ENCODE measurements at places on chromosomes 3 and 15.

GRCh38 chr3:170910542-170910941, 2.1 kb upstream of the EIF5A2 start:
- no peak for DNase-seq

- no peak for DNase-seq
Observed at GRCh38 chr3:151002003-151002981, 29.8 kb upstream of the CLRN1 start.

GRCh38 chr3:150096700-150097587, 126.2 kb upstream of the PFN2 start:
- DNase-seq, result no peak

DNA sequence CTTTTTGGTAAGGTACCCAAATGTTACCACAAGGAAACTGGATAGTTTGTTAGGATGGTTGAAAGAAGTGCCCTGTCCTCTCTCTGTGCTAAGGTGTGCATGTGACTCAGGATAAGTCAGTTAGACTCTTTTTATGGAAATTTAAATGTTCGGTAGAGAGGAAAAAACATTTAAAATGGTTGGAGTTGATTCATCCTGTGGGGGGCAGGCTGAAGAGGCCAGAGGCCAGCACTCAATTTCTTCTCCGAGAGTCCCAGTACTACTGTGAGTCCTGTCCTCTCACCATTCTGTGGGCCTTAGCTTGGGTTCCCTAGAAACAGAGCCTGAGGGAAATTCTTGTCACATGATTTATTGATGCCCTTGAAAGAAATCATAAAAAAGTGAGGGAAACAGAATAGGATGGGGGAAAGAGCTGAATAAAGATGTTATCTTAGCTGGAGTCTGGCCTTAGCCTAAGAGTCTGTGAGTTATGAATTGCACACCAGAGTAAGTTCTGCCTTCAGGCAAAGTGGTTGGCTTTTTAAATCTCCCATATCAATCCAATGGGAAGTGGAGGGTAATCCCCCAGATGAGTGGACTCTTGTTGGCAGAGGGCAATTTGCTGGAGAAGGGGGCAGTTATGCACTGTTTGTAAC, 106.5 kb upstream of the GALNT15 start:
- DNase-seq, result no peak

- DNase-seq, result no peak
Observed at GRCh38 chr15:66019826-66020398, 150.6 kb downstream of the RAB11A start.

- no peak for DNase-seq
Observed at GRCh38 chr3:171451915-171452314, 8.3 kb downstream of the TNIK start.

DNA sequence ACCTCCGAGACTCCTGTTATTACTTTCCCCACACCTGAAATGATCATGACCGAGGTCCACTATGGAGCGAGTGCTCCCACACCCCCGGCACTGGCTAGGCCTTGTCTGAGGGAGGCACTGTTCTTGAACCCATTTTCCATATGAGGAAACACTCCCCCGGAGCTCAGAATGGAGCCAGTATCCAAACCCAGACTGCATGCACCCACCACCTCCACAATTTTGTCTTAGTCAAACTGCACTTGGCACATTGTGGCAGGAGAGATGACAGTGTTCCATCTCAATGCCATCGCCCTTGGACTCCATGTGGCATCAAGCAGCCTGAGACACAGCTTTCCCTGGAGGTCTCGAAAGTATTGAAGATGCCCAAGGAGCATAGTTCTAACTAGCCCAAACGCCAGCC, 154.1 kb downstream of the NUP210 start:
- no peak for DNase-seq

DNA sequence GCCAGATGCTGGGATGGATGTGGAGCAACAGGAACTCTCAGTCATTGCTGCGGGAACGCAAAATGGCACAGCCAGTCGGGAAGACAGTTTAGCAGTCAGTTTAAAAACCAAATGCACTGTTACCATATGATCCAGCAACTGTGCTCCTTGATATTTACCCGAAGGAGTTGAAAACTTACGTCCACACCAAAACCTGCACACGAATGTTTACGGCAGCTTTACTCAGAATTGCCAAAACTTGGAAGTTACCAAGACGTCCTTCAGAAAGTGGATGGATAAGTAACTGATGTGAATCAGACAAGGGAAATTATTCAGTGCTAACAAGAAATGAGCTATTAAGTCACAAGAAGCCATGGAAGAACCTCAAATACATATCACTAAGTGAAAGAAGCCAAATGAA, 36.1 kb upstream of the SLC41A3 start:
- DNase-seq, result no peak

GRCh38 chr3:15794303-15794771, 3.4 kb downstream of the ANKRD28 start:
- no peak for DNase-seq

- DNase-seq, result no peak
Observed at GRCh38 chr3:22453906-22454535, 703.0 kb upstream of the ZNF385D start.

- no peak for DNase-seq
Observed at GRCh38 chr3:72355168-72355567, 493.1 kb downstream of the SHQ1 start.

DNA sequence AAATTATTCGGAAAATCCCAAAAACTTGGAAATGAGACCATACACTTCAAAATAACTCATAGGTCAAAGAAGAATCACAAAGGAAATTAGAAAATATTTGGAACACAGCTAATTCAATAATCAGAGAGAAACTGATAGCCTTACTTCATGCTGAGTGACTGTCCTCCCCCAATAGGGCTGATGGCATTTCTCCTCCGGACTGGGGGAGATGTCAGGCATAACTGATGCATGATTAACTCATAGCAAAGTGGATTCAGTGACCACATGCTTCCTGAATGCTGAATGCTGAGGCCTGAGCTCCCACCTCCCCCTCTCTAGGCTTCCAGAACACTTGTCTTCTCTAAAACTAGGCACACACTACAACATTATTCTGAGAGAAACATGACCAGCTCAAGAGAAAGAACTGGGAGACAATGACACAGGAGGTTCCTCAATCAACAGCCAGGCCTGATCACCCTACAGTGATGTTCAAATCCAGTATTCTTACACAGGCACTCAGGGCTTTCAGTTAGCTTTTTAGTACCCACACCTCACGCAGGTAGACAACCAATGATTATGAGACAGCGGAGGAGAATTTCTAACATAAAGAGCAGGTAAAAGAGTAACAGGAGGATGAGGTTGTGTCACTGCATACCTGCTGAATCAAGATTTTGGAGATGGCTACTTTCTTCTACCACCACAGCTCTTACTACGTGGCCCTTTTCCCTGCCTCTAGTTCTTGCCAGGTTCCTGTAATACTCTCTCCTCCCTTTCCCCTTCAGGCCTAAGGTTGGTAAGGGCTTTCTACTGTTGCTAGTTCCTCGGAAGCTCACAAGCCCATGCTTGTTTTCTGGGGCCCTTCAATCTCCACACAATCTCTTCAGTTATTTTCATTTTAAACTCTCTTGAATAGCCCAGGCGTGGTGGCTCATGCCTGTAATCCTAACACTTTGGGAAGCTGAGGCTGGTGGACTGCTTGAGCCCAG, 96.1 kb downstream of the FMN1 start:
- no peak for DNase-seq

DNA sequence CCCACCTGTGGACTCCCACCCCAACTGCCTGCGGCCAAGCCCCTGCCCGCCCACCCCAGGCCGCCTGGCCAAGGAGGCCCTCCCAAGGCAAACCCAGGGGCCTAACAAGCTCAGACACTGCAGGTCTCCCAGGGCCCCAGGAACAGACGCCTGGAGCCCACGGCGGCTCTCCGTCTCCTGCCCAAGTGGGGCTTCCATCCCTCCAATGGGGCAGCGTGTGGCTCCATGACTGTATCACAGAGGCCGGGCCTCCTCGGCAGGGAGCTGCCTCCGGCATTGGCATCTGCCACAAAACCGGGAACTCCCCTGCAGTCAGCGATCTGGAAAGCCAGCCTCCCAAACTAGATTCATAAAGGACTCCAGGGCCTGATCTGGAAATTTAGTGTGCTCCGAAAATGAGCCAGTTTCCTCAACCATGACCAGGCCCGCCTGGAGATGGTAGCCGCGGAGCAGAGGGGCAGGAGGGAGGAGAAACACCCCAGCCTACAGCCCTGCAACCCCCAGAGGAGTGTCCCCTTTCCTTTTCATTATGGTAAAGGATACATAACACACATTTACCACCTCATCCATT, 148.3 kb upstream of the IQSEC1 start:
- DNase-seq, result no peak

- DNase-seq, result no peak
Observed at GRCh38 chr15:75479670-75480069, 28.2 kb upstream of the SIN3A start.

DNA sequence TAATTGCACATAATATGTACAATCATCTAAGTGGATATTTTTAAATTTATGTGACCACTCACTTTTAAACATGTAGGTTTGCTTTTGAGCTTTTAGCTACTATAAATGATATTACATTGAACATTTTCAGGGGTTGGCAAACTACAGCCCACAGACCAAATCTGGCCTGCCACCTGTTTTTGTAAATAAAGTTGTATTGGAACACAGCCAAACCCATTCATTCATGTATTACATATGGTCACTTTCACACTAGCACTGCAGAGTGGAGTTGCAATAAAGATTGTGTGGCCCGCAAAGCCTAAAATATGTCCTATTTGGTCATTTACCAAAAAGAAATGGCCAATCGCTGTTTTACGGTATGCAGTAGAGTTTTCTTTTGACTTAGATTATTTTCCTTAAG, 21.2 kb downstream of the CMTM7 start:
- DNase-seq, result no peak

GRCh38 chr3:179735321-179735720, 82.5 kb downstream of the USP13 start:
- no peak for DNase-seq

DNA sequence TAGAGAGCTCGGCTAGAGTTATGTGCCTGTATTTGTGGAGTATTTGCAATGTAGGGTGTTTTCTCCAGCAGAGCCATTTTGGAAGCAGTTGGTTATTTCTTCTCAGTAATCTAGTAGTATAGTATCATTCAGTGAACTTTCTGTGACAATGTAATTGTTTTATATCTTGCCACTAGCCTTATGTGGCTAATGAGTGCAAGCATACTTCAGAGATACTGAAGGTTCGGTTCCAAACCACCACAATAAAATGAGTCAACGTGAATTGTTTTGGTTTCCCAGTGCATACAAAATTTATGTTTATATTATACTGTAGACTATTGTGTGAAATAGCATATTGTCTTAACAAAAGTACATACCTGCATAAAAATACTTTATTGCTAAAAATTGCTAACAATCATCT, 286.9 kb upstream of the TBL1XR1 start:
- DNase-seq, result no peak

DNA sequence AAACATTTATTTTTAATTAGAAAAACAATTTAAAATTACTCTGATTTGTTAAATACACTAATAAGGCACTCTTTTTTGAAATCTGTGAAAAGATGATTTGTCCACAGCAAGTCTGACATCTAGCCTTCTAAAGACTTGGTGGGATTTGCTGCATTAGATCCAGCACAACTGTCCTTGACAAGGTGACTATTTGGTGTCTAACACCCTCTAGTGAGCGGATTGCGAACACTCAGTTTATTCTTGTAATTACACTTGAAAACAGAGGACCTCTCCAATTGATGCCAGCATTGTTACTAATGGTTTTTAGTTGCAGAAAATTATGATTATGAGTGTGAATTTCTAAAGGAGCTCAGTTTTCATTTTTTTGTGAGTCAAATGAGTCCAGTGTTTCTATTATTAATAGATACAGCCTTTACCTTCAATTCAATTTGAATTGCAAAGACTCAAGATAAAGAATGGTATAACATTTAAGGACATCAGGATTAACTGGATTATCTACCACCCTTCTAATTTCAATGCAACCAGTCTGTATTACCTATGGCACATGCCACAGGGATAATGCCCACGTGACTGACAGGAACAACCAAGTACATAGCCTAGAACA, 29.7 kb upstream of the STRIT1 start:
- DNase-seq, result no peak

GRCh38 chr15:41930221-41930866, 36.5 kb upstream of the SPTBN5 start:
- DNase-seq, result no peak

DNA sequence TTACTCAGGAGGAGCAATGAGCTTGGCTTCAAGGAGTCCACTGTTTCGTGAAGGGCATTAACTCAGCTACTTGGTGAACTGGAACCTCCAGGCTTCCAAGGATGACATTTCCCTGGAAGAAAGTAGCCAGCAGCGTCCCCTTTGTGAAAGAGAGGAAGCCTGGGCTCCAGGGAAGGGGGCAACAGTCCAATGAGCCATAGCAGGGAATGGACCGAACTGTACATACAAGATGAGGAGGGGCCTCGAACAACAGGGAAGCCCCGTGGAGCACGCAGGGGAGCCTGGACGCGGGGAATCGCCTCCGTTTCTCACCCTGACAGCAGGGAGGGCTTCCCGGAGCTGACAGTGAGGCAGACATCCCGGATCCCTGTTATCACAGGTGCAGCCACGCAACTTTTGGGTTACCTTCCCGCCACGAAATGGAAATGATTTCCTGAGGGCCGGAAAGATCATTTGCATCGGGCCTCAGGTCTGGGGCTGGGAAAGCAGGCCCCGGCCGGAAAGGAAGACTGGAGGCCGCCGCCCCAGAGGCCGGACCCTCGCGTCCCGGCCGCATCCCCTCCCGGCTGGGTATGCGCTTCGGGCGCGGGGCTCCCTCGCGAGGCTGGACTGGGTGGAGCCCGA, 475 bp upstream of the SPINT1 start:
- no peak for DNase-seq

DNA sequence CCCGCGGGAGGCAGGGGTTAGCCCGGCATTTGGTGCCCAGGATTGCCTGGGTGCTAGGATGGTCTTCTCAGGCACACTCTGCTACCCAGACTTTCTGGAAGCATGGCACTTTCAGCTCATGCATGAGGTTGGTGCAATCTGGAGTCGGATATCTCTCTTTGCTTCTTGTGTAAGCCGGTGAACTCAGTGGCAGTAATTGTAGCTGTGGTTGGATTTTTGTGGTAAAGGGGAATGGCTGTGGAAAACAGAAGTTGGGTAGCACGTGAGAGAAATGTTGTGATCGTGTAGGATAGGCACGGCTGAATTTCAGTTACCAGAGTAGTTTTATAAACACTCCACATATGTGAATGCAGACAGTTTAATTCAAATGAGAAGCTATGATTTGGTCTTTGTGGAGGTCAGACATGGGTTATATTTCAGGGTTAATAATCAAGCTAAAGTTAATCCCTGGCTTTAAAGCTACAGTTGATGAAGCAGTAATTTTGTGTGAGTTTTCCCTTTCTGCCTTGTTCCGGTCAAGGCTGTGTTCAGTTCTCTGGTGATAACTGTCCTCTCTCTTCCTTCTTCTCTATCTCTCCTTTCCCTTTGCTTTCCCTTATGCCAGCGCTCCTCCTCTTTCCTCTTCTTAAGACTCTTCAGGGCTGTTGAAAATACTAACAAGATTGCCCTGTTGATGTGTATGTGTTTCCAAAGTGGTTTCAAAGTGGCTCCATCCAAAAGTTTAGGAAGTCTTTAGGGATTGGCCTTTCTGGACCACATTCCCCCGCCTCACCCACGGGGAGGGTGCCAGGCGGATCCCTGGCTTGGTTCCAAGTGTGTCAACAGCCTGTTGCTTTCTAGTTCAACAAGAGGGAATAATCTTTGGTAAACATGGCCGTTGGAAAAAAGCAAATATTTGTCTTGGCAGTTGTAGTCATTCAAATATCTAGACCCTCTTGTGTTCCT, 404.6 kb upstream of the C2CD4B start:
- DNase-seq, result no peak
